Activated CD4-positive, CD25-positive, alpha-beta regulatory T cell treated with anti-CD3 and anti-CD28 coated beads, Interleukin-2, amount 50 U/mL, for 24 hours (primary cell): ENCODE measurements at places on chromosomes 2 and 18.

- no peak for ATAC-seq
These were observed 89.5 kb downstream of the COL6A3 start for GRCh38 chr2:237324405-237324831.

DNA sequence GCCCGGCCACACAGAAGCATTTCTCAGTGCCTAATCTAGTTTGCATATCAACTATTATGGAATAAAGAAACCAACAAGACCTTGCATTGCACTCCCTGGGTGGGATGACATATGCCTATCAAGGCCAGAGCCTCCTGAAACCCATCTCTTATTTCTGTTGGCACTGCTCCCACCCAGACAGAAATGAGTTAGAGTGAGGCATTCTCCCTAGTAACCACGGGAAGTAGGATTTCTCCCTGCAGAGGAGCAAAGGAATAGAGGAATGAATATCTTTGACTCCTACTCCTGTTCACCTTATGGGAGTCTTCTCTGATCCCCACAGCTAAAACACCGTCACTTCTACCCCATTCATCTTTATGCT, 24.2 kb upstream of the SCYGR1 start:
- no peak for ATAC-seq

DNA sequence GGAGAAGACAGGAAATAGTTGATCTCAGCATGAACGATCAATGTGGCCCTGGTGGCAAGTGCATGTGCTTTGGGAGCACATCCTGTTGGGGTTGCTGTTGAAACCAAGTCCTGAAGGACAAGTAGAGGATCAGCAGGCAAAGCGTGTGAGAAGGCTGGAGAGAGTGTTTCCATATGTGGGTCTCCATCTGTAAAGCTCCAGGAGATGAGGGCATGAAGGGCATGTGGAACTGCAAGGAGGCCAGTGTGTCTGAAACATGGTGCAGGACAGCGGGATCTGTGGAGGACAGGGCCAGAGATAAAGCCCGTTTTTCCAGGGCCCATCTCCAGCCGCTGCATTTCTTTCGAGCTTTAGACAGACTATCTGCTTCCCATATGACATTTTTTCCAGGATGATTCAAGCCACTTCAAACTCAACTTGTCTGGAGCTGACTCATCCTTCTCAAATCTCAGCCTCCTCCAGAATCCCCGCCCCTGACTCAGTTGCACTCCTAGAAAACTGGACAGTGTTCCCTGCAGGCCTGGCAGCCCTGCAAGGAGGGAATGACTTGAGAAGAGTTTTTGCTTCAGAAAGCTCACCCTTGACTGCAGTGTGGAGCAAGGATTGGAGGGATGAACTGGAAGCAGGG, 226.1 kb downstream of the VAPA start:
- no peak for ATAC-seq

GRCh38 chr18:59033359-59033758, 106.3 kb upstream of the SEC11C start:
- ATAC-seq = no peak

DNA sequence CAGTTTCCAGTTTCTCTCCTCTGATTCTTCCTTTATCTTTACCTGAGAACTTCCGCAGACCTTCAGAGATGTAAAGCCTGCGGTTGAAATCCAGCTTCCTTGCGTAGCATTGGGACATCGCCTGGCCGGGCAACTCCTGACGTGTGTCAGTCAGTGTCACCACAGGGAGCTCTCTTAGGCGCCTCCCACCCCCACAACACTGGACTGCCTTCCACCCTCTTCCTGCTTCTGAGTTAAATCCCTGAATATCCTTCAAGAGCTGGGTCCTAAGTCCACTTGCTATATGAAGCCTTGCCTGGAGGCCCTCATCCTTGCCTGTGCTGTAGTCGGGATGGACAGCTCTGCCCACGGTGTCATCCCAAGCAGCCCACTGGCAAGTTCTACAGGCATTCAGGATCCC, 179.4 kb downstream of the SEPTIN10 start:
- ATAC-seq = no peak

DNA sequence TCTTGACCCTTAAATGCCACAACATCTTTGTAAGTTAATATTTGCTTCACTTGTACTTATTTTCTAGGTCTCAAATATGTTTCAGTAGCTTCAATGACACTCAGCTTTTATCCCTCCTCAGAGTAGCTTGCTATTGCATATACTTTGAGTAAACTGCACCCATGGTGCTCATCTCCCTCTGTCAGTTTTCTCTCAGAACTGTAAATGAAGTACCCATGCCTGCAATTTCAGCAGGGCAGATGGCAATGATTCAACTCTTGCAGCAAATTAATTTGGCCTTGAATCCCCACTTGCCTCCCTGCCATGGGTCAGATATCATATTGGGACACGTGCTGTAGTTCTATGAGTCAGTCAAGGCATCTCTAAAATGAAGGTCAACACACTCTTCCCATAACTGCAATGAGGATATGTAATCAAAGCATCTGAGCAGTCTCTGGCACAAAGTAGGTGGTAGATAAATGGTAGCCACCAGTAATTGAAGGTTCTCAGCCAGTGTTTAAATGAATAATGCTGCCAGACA, 225.8 kb downstream of the PIEZO2 start:
- no peak for ATAC-seq

- no peak for ATAC-seq
These were observed 241.7 kb upstream of the HDAC4 start for GRCh38 chr2:239642406-239643004.

DNA sequence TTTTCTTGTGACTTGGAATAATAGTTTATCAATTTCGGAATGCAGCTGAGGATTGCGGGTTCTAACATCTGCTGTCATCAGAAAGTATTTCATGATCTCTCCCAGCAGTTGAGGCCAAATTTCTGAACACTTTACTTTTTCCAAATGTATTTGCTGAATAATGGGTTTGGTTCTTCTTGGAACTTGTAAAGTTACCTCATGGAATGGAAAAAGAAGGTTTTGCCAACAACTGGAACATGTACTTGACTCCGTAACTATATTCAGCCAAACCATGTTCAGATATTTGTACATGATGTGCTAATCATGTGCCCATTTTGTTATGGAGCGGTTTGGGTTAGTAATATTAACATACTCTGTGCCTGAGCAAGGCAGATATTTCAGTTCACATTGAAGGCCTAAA, 119.6 kb downstream of the LCLAT1 start:
- no peak for ATAC-seq

DNA sequence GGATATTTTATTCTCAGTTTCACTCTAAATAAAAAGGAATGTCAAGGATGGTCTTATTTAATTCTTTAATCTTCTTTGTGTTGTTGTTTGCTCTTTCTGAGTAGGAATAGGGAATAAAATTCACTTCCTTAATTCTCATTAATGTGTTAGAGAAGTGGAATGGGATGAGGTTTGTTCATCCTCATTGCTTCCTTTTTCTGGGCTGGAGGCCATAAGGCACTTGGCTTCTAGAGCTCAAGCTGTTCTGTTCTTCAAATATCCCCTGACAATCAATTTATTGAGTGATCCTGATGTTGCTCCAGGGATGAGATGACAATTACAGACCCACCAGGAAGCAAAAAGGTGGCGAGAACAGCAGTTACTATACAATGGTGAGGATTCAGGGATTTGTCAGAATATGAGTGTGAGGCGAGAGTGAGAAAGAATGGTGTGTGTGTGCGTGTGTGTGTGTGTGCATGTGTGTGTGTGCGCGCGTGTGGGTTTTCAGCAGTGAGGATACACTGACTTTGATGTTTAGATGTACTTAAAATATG, 557.6 kb upstream of the FANCL start:
- ATAC-seq = no peak

DNA sequence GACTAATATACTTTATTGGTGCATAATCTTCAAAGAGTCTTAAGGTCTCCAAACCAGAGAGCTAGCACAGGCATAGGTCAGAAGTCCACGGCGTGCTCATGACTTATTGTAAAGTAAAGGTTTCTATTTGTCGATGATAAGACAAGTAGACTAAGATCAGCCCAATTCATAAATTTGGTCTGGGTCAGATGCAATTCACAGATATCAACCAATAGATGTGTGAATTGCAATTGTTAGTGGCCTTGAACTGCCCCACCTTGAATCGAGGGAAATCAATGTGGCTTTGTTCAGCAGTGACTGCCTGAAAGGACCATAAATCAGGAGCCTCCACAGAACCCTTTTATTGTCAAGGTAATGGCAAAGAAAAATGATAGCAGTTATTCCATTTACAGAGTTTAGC, 39.1 kb upstream of the CPS1 start:
- no peak for ATAC-seq

- ATAC-seq = no peak
These were observed 202.6 kb downstream of the HDAC4 start for GRCh38 chr2:239198221-239198620.

GRCh38 chr2:33222309-33222708, 254.1 kb upstream of the RASGRP3 start:
- no peak for ATAC-seq

DNA sequence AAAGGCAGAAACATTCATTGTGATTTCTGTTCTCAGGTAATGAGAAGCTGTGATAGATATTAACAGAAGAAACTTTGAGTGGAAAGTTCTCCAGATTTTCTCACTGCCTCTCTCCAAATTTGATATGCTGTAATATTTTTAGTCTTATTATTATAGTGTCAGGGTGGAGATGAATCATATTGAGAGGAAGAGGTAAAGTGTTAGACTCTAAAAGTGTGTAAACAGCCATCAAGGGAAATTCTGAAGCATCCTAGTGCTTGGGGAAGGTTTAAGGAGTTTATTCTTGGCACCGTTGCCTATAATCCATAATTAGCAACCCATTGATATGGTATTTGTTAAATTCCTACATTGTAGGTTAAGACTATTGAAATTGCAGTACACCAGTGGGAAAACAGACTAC, 104.7 kb upstream of the NABP1 start:
- peak; percentile 22 for ATAC-seq

GRCh38 chr2:88144914-88145497, 17.1 kb upstream of the FABP1 start:
- ATAC-seq = no peak

DNA sequence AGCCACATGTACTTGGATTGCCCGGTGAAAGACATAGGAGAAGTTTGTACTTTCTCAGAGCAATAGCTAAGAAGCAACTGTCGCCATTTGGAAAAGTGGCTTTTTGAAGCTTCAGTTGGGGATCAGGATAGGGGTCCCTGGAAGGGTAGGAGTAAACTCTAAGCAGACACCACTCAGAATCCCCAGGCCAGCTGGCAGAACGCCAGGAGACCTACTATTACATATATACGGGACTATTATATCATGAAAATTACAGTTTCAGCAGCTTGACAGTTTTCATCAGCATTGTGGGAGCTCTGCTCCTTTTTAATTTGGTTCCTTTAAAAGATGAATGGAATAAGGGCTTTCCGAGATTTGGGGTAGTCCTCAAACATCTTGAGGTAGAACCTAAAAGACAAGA, 54.9 kb downstream of the SRD5A2 start:
- ATAC-seq = no peak

GRCh38 chr2:54259413-54260240, 3.6 kb upstream of the TSPYL6 start:
- ATAC-seq = no peak

DNA sequence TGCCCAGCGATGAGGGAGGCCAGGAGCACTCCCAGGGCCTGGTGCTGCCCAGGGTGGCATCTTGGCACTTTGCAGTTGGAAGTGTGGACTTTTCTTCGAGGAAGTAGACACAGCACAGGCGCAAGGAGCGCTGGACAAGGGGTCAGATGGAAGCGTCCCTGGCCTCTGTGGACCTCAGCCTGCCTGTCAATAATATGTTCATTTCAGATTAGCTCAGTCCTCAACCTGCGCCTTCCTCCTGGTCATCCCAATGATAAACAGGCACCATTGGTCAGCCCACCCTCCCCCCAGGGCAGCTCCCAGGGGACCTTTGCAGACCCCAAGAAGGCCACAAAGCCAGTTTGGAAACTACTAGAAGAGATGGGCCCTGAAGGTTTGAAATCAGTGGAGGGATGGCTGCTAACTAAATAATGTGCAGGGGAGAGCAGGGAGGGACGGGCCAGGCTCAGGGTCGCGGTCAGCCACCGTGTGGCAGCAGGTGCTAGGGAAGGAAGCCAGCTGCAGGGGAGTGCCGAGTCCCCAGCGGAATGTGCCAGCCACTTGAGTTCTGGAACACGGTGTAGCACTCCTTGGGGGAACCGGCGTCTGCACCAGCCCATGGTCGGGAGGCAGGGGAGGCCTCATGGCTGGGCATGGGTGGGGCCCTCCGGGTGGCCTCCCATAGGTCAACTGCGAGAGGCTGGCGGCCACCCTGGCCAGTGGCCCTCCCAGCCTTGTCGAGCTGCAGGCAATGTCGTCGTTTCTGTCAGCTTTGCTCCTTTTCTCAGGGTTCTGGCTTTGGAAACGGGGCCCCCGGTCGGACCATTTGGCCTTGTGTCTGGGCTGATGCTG, 59.9 kb downstream of the ADI1 start:
- no peak for ATAC-seq

- no peak for ATAC-seq
These were observed 211.4 kb downstream of the TTC32 start for GRCh38 chr2:19690429-19690828.

DNA sequence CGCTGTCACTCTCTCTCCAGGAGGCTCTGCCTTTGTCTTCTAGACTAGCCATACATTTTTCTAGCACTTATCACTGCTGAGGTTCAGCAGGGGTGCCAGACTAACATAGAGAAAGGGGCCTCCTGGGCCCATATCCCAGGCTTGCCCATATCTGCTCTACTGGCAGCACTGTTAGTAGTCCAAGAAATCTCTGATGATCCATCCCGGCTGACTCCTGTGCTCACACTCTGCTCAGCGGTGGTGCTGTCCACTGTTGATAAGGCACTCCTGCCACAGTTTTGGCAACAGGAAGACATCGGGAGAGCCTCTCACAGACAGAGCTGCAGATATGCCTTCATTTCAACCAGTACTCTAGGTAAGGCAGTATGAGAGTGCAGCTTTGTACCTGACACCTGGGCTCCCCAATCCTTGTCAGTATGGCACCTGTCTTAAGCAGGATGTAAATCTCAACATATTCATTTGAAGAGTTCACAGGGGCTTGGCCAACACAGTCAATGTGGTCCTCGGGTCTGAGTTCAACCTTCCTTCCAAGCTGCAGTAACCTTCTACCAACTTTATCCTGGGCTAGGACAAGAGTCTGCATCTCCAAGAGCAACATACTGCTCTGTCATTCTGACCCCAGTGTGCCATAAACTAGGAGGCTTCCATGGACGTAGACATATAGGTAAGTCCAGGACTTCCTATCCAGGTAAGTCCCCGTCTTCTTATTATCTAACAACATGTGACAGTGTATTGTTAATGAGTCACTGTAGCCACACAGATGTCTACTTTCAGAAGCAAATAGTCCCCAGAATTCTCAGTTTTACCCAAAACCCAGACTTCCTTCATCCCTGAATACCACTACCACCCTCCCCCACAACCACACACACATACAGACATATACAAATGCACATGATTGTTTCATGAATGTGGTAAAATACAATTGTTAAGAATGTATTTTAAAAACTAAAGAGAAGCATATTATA, 16.2 kb downstream of the KLF7 start:
- peak; percentile 75 for ATAC-seq
